ENCODE measurements at places on chromosomes 1 and 21.

GRCh38 chr1:15540186-15540585 lies 13.5 kb downstream of the DNAJC16 start:
- no peak for DNase-seq

DNA sequence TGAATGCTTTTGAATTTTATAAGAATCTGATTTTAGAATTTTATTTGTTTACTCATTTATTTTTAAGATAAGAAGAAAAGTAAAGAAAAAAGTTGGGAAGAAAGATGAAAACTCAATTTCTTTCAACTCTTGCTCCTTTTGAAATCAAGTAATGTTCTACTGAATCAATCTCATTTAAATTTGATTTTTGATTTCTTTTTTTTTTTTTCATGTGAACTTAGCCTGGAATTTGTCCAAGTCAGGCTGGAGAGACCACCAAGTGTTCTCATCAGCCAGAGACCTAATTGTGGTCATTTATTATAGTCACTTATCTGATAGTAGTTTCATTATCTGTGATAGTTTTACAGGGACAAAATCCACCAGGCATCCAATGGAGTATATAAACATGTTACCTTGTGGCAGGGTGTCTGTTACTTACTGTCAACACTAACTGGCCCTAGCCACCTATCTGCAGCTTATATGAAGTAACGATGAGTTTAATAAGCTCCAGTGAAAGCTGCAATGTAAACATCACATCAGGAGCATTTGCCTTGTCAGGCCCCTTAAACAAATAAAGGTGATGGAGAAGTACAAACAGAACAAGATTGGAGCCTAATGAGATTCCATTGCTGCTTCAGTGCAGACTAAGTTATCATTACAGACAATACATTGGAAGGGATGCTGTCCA lies 39.2 kb downstream of the HLX start:
- DNase-seq, result no peak

- no peak for DNase-seq
Measured at GRCh38 chr21:41783476-41784180, 16.8 kb upstream of the RIPK4 start.

DNA sequence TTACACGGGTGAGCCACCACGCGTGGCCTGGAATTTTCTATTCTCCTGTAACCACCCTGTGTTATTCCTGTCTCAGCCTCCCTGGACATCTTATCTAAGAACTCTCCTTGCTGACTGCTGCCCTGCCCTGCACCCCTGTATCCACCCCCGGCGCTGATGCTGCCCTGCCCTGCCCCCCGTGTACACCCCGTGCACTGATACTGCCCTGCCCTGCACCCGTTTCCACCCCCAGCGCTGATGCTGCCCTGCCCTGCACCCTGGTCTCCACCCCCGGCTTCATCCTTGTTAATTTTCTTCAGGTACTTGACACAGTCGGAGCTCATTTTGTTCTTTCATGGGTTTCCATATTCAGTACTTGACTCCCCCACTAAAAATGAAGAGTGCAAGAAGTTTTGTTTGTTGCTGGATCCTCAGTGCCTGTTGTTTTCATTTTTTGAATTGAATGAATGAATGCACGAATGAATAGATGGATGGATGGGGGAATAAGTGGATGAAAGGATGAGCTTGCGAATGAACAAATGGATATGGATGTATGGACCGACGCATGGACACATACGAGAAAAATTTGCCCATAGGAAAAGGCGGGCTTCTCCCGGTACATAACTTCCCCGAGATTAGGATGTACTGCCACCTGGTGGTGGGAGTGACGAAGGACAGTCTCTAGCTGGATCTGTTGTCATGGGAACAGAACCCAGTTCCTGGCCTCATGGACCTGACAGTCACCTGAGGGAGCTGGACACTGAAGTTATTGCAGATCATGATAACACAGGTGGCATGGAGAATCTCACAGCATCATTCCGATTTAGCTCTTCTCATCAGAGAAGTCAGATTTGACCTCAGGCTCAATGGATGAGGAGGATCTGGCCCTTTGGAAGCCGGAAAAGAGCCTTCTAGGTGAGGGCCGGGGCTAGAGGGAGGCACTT lies 14.9 kb downstream of the AADACL4 start:
- peak; percentile 62 for DNase-seq

DNA sequence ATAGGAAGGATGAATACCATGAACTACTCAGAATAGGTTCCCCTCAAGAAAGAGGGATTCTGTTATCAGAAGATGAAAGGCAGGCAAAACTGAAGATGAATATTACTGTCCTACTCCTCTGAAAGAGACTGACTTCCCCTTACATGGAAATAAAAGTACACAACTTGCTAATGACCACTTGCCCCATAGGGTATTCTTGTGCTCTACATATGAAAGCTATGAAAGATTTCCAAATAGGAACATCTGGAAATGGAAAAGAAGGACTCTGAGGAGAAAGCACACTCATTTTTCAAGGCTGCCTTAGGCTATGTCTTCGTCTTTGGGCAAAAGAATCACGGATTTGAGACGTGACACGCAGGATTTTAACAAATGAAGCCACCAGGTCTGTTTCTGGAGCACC lies 170.1 kb upstream of the DAB1 start:
- DNase-seq, result no peak

DNA sequence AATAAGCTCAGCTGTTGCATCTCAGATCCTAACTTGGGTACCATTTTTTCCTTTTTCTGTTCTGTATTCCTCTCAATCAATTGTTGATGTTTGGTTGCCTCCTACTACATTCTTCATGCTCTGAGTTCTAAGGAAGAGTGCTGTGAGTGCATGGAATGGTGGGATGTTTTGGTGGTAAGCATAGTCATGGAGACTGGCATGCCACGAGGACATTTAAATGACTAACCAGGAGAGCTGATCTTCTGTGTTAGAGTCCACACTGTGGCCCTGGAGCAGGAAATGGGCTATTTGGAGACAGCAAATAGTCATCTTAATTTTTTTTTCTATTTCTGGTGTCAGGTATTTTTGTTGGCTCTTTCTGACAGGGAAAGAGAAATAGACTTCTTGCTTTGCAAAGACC lies 69.5 kb upstream of the HSD17B7 start:
- DNase-seq, result no peak
